EH (cell line): ENCODE measurements at places on chromosomes 2 and 18.

DNA sequence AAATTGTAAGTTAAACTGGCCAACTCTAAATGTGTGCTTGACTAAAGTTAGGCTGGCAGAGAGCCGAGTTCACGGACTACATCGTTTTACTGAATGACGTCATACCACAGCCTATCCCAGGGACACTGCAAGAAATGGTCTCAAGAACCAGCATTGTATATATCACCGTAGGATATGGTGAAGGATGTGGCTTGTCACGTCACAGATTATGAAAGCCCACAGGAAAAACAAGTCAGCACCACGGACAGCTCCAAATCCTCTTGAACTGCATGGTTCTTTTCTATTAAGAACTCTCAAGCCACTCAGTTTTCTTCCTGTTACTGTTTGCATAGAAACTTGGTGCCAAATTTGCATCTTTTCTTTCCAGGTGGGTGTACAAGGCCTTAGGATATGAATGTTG lies 85.1 kb upstream of the ACAA2 start:
- peak; percentile 73 for DNase-seq

DNA sequence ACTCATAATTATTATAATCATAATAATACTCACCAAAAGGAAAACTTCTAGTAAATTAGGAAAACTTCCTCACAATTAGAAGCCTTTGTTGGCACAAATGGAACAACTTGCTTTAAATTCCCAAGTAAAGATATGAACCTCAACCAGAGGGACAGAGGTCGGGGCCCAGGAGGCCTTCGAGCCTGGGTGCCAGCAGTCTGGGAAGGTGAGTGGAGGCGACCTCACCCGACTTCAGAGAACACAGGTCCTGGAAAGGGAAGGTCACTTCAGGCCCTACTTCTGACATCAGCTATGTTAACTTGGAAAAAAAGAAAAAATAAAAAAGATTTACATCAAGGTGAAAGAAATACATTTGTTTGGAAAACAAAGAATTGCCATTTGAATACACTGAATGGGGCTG lies 350.0 kb upstream of the MYT1L start:
- DNase-seq, result no peak

DNA sequence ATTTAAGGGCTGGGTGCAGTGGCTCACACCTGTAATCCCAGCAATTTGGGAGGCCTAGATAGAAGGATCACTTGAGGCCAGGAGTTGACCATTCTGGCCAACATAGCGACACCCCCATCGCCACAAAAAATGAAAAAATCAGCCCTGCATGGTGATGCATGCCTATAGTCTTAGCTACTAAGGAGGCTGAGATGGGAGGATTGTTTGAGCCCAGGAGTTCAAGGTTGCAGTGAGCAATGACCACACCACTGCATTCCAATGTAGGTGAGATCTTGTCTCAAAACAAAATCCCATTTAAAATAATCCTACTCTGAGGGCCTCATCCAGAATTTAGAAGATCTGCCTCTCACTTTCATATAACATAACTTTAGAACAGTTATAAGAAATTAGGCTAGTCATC lies 2.7 kb upstream of the SERTAD2 start:
- DNase-seq, result no peak

DNA sequence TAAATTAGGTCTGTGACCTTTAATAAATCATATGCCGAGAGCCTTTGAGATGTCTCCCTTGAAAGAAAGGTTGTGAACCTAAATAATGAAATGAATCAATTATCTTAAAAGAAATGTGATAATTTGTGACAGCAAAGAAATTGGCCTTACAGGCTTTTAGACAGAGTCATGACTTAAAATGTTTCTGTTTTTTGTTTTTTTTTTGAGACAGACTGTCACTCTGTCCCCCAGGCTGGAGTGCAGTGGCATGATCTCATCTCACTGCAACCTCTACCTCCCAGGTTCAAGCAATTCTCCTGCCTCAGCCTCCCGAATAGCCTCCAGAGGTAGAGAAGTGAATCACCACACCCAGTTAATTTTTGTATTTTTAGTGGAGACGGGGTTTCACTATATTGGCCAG lies 898.0 kb downstream of the CNTNAP5 start:
- no peak for DNase-seq

- DNase-seq, result no peak
These were observed 48.7 kb upstream of the NDUFV2 start for GRCh38 chr18:9053814-9054213.

DNA sequence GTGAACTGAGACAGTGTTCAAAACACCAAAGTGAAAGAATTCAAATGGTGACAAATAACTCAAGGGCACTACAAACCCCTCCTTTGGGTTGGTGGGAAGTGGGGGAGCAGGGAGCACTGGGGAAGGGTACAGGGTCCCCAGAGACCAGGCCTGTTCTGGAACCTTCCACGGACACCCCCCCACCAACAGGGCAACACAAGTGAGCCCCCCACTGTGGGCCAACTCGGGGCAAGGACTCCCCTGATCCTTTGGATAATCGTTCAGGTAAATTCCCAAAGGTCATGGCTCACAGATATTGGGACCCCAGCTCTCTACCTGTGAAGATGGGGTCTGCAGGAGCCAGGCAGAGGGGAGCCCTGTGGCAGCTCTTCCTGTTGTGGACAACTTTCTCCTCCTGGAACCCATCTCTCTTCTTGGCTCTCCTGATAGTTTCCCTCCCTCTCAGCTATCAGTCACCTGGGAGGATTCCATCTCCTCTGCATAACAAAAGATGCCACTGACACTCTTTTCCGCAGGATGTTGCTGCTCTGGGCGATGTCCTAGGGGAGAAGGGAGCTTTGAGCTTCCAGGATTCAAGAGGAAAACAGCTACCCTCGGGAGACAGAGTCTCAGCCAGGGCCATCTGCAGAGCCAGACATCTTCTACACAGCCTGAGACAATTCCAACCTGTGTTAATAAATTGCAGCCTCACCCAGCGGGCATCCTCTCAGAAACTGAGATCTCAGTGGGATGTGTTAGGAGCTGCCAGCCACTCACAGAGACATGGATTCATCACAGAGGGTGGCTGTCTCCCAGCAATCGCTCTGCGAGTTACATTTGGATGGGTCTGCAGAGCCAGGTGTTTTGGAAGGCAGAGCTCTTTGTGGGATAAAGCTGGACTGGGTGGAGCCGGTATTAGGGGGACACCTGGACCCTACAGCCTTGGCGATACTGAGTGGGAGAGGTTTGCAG lies 35.4 kb downstream of the MBP start:
- DNase-seq, result no peak

DNA sequence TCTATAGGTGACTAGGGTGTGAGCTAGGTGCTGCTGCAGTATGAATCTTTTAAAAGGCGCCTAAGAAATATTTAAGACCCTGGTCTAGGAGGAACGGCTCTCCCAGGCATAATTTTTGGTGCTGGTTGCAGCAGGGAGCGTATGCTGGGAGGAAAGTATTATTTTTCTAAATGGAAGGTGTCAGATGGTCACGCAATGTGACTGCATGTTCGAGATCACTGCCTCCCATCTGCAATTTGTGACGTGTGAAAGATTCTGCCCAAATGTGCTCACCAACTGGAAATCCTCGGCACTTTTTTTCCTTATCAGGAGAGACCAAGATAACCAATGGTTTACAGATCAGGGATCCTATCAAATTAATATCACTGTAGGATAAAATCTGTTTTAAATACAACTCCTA lies 95.6 kb upstream of the KLHL14 start:
- DNase-seq, result no peak
